ENCODE measurements at places on chromosomes 2 and 18.

GRCh38 chr18:50658601-50659000 is 98.7 kb downstream of the MAPK4 start:
- no peak for DNase-seq

GRCh38 chr2:150538651-150539201 is 51.3 kb upstream of the RND3 start:
- DNase-seq: no peak

DNA sequence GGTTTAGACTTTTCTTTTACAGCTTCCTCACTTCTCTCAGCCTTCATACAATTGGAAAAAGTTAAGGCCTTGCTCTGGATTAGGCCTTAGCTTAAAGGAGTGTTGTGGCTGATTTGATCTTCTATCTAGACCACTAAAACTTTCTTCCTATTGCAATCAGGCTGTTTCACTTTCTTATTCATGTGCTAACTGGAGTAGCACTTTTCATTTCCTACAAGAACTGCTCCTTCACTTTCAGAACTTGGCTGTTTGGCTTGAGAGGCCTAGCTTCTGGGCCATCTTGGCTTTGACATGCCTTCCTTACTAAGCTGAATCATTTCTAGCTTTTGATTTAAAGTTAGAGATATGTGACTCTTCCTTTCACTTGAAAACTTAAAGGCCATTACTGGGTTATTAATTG is 114.3 kb downstream of the ARHGEF4 start:
- no peak for DNase-seq

DNA sequence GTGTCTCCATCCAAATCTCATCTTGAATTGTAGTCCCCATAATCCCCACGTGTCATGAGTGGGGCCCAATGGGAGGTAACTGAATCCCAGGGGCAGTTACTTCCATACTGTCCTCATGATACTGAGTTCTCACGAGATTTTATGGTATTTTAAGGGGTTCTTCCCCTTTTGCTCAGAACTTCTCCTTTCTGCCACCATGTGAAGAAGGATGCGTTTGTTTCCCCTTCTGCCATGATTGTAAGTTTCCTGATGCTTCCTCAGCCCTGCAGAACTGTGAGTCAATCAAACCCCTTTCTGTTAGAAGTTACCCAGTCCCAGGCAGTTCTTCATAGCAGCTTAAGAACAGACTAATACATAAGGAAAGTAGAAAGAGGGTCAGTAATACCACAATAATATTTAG is 480.4 kb downstream of the KCNJ3 start:
- peak; percentile 81 for DNase-seq

- peak; percentile 5 for DNase-seq
These were observed 439.7 kb upstream of the FANCL start for GRCh38 chr2:58680755-58681310.

DNA sequence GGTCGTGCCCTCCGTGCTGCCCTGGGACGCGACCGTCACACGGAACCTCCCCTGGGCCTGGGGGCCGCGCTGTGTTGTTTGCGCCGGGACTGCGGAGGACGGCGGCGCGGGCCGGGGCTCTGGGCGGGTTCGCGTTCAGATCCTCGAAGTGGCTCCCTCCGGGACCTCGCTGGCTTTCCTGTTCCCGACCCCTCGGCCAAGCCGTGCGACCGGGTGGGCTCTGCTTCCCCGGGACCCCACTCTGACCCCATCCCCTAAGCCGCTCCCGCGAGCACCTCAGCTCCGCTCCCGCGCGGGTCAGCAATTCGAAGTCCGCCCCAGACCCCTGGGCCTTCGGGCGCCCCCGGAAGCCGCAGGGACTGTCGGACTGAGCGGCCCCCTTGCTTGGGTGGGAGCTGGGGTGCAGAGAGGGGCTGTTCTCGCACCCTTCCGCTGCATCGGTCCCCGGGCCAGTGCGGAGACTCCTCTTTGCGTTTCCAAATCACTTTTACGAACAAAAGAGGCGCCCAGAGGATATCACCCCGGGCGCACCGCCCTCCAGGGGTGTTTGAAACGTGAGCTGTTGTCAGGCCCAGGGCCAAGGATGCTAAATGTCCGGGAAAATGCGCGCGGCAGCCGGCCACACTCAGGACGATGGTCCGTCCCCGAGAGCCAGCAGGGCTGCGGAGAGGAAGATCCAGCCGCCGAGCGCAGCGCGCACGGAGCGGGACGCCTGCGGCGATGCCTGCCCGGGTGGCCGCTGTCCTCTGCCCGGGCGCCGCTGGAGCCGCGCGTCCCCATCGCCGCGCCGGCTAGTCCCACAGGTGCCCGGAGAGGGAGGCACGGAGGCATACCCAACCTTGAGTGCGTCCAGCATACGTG is 73.5 kb downstream of the ZCCHC2 start:
- no peak for DNase-seq

- DNase-seq: no peak
These were observed 14.7 kb upstream of the GCG start for GRCh38 chr2:162166745-162167144.

GRCh38 chr18:22200611-22201225 is 31.3 kb downstream of the GATA6 start:
- DNase-seq: no peak

- no peak for DNase-seq
These were observed 129.8 kb downstream of the AFF3 start for GRCh38 chr2:100012561-100012960.

DNA sequence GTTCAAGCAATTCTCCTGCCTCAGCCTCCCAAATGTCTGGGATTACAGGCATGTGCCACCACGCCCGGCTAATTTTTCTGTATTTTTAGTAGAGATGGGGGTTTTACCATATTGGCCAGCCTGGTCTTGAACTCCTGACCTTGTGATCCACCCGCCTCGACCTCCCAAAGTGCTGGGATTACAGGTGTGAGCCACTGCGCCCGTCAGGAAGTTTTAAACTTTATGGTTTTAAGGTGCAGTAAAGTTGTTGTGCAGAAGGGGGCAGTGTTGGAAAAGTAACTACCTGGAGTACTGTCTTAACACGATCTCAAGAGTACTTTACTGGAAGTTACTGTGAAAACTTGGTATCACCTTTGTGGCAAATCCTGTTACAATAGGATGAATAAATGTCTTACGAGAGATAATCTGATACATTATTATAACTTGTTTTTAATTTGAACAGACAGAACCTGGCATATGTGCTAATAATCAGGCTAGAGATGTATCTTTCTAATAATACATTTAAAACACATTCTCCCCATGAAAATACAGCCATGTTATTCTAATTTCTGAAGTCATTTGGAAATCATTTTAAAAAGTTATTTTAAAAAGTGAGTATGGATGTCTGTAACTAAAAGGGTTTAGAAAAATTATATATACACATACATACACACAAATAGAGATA is 10.8 kb downstream of the SPDYA start:
- peak; percentile 68 for DNase-seq

- DNase-seq: no peak
These were observed 19.5 kb upstream of the GLS start for GRCh38 chr2:190860985-190861680.

DNA sequence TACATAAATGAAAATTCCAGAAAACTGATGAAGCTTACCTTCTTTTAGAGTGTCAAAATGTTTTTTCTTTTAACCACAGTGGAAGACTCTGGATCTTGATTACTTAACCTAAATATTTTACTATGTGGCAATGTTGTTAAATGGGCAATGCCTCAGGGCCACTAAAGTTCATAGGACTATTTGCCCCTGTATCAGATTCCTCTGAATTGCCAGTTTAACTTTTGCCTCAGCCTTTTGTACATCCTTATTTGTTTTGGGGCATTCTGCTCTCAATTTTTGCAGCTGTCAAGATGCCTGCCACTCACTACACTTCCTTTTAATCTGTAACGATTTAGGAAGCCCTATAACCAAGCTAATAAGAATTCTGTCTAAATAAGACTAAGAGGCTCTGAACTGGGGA is 31.7 kb upstream of the SERTAD2 start:
- DNase-seq: no peak

DNA sequence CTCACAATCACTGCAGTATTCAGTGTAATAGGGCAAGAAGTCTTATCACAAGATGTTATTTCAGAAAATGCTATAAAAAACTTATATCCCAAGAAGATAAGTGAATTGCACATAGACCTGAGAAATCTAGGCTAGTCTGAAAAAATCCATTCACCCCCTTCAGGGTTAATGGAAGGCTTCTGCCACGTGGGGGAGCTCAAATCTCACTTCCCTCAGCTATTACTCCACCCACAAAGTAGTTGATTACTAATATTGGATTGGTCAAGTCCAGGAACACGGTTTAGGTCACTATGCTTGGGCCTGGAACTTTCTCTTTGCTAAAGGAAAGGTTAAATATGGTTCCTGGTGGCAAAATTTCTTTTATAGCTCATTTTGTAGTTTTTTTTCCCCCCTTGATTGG is 51.2 kb upstream of the ADAM23 start:
- DNase-seq: peak; percentile 17

GRCh38 chr18:36402765-36403396 is 105.4 kb downstream of the FHOD3 start:
- no peak for DNase-seq

- DNase-seq: no peak
These were observed 740 bp downstream of the CHMP3 start for GRCh38 chr2:86562485-86562921.

- DNase-seq: no peak
These were observed 103.7 kb downstream of the PLEKHM3 start for GRCh38 chr2:207921606-207922005.

DNA sequence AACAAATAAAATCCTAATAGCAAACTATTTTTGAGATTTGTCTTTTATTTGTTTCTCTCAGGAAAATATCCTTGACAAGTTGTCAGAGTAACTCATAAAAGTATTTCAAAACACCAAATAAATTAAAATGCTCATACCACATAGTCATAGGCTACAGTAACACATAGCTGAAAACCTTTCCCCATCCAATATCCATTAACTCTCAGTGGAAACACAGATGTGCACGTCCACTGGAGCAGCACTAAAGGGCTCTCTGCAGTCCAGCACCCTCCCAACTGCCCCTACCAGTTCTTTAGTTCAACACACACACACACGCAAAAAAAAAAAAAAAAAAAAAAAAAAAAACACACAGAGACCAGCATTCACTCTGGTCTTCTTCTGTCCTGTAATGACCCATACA is 879 bp upstream of the XDH start:
- DNase-seq: no peak

- no peak for DNase-seq
These were observed 213.8 kb upstream of the FBXO11 start for GRCh38 chr2:48120112-48120511.

DNA sequence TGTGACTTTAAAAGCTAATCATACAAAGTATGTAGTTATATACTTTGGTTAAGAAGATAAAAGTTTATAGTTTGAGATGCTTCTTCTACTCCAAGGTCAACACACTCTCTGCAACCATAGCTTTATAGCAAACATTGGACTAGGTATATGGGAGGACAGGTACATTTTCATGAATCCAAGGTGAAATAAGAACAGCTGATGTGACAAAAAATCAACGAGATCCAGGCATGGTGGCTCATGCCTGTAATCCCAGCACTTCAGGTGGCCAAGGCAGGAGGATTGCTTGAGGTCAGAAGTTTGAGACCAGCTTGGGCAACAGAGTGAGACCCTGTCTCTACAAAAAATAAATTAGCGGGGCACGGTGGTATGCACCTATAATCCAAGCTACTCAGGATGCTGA is 163.3 kb upstream of the VWC2L start:
- no peak for DNase-seq
